ENCODE measurements at places on chromosomes 5 and 9.

GRCh38 chr5:143879646-143880045 lies 67.7 kb downstream of the HMHB1 start:
- DNase-seq = no peak

- DNase-seq = no peak
Observed at GRCh38 chr9:37939575-37940095, 35.7 kb upstream of the SLC25A51 start.

- DNase-seq = no peak
Observed at GRCh38 chr9:106106396-106106795, 412.1 kb downstream of the TMEM38B start.

GRCh38 chr5:87430863-87431457 lies 18.2 kb upstream of the CCNH start:
- no peak for DNase-seq

- DNase-seq = no peak
Observed at GRCh38 chr5:115306011-115306536, 9.6 kb upstream of the CCDC112 start.

- no peak for DNase-seq
Observed at GRCh38 chr9:8223861-8224260, 424.3 kb upstream of the DMAC1 start.

GRCh38 chr5:22596404-22596970 lies 256.7 kb downstream of the CDH12 start:
- DNase-seq = no peak

- no peak for DNase-seq
Observed at GRCh38 chr9:92632641-92633040, 37.3 kb downstream of the IPPK start.

- DNase-seq = no peak
Observed at GRCh38 chr5:58439094-58439644, 20.7 kb downstream of the PLK2 start.

DNA sequence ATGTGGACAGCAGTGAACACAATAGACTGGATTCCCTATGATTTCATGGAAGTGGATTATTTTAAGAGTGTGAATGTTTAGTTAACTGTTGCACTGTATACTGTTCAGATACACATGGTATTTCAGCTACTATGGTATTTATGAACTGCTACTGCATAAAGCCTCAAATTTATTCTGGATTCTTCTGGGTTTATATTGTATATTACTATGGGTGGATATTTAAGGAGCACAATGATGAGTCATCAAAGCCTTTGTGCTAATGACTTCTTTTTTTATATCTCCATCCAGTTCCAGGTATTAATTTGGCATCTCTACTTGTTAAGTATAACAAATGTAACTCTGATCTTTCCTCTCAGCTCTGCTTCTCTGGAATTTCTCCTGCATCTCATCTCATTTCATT lies 6.8 kb downstream of the KDM4C start:
- no peak for DNase-seq

GRCh38 chr9:95009459-95009858 lies 283.0 kb downstream of the AOPEP start:
- DNase-seq = no peak

- no peak for DNase-seq
Observed at GRCh38 chr9:88312517-88313103, 75.6 kb upstream of the SPIN1 start.

- no peak for DNase-seq
Observed at GRCh38 chr5:157312492-157312891, 46.6 kb downstream of the CYFIP2 start.

- DNase-seq = no peak
Observed at GRCh38 chr5:32071351-32071944, 102.7 kb downstream of the GOLPH3 start.

- no peak for DNase-seq
Observed at GRCh38 chr9:13088720-13089427, 190.6 kb downstream of the MPDZ start.

DNA sequence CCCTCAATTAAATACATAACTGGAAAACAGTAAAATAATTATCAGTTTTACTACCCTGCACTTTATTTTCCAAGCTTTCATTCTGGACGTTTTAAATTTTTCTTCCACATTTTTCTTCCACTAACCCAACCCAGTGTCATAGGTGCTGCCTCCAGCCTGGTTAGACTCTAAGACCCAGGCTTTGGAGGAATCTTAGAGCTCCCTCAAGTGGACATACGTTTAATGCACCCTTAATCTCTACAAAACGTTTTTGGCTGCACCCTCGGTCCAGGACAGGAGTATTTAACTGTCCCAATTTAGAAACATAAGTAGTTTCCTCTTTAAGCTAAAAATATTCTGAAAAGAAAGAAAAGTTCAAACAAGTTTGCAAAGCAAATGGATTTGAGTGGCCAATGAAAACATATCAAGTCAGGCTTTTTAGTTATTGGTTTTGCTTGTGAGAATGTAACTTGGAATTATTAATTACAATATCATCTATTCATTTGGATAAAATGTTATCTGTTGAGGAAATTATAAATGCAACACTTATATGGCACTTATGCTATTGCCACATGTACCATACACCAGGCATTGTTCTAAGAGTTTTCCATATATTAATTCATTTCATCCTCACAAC lies 38.9 kb downstream of the CDH6 start:
- no peak for DNase-seq

DNA sequence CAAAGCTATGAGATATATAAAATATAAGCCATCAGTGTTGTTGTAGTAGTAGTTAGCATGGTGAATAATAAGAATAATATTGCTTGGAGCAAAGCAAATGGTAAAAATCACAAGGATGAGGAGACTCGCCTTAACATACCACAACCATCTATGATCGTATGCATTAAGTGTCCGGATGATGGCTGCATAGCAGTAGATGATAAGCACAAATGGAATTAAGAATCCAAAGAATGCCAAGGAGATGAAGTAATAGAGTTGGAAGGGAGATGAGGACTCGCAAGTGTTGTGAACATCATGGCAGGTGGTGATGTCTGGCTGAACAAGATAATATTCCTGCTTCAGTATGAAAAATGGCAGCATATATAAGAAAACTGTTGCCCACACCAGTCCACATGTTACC lies 5.5 kb downstream of the F2RL2 start:
- no peak for DNase-seq

All from stimulated activated CD8-positive, alpha-beta memory T cell treated with anti-CD3 and anti-CD28 coated beads, Interleukin-15, amount 100 ng/mL, for 24 hours (primary cell).